Activated naive CD4-positive, alpha-beta T cell treated with anti-CD3 and anti-CD28 coated beads, Interleukin-2, amount 10 ng/mL, durations not matched to agents 7 days and 5 days (primary cell): ENCODE measurements at places on chromosomes 7 and 10.

DNA sequence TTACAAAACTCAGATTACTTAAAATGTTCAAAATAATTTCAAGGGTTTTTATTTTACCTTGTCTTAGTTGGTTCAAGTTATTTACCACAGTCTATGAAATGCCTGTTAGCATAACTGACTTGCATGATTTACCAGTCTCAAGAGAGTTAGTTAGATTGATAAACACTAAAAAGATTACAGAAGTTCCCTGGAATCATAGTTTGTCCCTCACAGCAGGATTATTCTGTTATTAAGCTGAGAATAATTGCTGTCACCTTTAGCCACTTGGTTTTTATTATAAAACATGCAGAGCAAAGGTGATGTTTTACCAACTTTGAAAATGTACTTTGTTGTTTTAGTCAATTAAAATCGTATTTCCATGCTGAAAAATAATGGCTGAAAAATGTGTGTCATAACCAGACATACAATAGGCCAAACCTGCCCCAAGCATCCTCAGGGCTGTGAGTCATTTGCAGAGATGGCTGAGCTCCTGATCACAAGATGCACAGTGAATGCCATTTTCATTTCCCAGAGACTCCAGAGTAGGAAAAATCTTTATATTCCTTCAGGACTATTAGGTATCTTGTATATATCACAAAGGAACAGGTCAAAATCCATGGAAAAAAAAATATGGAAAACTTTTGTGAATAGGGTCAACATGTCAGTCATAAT, 87.8 kb upstream of the DKK1 start:
- DNase-seq: no peak

- DNase-seq: no peak
Measured at GRCh38 chr7:32591938-32592337, 96.6 kb downstream of the AVL9 start.

GRCh38 chr7:158931804-158932298, 75.5 kb downstream of the DYNC2I1 start:
- no peak for DNase-seq

DNA sequence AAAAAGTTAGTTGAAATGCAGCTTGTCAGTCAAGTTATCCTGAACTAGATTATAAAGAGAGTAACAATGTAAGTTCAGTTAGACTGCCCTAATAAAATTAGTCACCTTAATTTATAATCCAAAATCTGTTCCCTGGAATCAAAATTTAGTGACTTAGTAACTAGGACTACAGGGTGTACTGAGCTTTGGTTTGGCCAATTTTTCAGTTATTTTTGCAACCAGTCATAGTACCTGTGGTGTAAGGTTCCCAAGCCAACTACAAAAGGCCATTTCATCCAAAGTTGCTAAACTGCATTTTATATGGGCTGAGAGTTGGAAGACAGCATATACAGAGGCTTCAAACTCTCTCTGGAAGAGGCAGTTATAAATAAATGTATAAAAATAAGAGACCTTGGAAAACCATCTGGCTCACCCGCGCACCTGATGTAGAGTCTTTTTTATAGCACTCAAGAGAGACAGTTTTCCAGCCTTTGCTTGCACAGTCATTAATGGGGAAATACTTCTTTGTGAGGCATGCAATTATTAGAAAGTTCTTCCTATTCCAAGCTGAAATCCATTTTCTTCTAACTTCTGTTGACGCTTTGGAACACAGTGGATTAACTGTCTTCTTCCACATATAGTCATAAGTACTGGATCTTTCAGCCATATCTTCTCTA, 59.2 kb downstream of the PUS7 start:
- DNase-seq: no peak

GRCh38 chr7:151404216-151405011, 5.4 kb downstream of the WDR86 start:
- no peak for DNase-seq

DNA sequence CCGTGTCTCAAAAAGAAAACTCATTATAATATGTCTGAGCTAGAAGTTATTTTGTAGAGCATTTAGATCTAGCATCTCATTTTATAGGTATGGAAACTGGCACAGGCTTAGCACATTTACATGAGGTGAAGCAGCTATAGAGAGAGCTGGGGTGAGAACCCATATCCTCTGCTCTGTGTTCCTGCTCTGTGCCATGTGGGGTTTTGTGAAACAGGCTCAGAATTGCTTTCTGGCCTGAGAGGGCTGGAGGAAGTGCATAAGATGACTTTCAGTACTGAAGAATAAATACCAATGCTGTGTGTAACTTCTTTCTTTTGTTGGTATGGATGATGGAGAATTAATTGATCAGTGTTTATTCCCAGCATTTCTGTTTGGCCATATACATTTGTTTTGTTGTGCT, 159.1 kb downstream of the LRRC4 start:
- no peak for DNase-seq

- no peak for DNase-seq
Measured at GRCh38 chr10:90125456-90126255, 424.3 kb downstream of the KIF20B start.

GRCh38 chr7:107951896-107952295, 51.1 kb downstream of the LAMB1 start:
- no peak for DNase-seq

DNA sequence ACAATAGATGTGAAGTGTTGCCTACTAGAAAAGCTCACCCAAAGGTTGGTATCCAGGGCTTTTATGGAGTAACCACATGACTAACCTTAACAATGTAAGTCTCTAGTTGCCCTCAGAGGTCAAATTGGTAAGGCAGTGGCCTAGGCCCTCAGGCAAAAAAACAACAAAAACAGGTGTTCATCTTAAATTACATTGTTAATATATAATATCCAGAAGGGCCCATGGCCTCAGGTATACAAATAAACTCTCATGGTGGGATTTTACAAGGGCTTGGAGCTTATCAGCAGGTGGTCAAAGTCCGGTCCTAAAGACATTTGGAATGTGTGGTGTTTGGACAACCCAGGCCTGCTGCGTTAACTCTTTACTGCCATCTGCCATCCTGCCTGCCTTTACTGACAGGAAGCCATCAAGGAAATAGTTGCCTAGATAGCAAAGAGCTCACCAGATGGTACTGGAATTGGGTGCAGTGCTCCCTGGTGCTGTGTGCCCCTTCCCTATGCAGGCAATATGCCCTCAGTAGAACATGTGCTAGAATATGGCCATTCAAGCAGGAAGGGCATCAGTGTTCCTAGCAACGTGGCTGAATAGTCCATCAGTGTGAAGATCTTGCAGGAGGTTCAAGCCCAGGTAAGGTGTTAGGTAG, 36.2 kb downstream of the TOMM7 start:
- DNase-seq: no peak

- no peak for DNase-seq
Measured at GRCh38 chr10:73902351-73902750, 8.6 kb upstream of the PLAU start.

DNA sequence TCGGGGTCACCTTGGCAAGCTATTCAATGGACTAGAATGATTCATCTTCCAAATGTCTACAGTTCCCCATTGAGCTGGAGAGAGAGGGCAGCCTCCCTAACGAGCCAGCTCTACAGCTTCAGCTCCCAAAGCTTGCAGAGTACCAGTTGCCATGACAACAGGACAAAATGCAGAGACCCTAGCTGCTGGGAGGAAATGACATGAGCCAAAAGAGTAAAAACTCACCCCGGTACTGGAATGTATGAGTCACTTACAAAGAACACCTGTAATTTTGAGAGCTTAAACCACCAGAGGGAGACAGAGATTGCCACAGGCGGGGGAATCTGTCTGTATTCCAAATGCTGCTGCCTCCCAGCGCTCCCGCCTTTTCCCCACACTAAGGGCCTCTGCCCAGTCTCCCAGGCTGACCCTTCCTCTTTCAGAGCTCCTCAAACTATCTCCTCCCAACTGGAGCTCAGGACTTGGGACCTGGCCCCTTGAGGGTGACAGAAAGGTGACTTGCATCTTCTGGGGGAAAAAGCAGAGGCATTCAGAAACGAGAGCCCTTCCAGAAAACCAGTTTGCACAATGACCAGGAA, 95.5 kb downstream of the CUL2 start:
- peak; percentile 61 for DNase-seq

DNA sequence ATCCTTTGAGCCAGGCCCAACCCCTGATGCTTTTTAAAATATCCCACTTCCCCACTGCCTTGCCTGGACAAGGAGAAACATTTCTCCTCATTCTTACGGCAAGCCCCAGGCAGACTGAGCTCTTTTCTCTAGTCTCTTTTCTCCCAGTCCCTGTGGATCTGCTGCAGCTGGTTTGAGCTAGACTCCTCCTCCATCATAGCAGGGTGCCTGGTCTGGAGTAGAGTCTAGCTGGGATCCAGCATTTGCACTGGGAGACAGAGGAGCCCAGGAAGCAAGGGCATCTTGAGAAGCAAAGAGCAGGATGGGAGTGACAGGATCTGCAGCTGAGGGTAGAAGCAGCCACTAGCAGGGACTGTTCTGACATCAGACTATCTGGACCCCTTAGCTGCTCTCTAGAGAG, 562.3 kb upstream of the COBL start:
- DNase-seq: no peak

GRCh38 chr10:94485094-94485493, 60.5 kb upstream of the HELLS start:
- no peak for DNase-seq

GRCh38 chr7:128209229-128210035, 31.6 kb upstream of the LEP start:
- peak; percentile 74 for DNase-seq

DNA sequence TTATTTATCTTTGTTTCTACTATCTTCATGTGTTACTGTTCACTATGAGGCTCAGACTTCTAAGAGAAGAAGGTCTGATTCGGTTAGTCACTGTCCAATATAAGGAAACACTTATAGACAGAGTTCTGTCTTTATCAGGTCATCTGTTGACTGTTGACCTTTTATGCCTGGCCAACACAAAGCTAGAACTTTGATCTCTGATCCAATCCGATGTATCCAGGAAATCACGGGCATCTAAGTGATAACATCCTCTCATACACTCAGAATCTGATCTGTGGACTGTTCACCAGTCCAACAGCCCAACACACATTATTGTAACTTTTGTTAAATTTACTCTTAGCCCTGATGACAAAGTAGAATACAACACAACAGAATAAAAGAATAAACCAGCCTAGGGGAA, 114.6 kb downstream of the SRI start:
- DNase-seq: no peak

DNA sequence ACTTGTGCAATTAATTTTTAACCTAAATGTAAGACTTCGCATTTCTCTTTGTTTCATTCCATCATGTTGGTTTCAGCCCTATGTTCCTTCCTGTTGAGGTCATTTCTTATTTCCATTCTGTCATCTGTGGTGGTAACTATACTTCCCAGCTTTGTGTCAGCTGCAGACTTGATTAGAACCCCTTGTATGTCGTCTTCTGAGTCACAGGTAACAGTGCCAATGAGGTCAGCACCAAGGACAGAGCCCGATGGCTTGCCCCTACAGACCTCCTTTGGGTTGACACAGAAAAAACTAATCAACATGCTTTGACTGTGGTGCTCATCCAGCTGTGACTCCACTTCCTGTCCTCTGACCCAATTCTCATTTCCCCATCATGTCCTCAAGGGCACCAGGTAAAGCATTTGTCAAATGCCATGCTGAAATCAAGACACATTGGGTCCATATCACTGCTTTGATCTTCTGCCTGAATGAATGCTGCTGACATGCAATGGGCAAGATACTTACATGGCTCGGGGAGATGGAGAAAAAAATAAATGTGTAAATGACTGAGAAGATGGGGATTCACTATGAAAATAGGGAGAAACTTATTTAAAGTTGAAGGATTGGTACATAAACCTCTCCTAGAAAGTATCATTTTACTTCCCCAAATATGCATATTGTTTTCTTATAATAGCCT, 25.6 kb upstream of the CRTAC1 start:
- DNase-seq: peak; percentile 54

GRCh38 chr10:130036296-130037065, 72.4 kb upstream of the EBF3 start:
- no peak for DNase-seq

DNA sequence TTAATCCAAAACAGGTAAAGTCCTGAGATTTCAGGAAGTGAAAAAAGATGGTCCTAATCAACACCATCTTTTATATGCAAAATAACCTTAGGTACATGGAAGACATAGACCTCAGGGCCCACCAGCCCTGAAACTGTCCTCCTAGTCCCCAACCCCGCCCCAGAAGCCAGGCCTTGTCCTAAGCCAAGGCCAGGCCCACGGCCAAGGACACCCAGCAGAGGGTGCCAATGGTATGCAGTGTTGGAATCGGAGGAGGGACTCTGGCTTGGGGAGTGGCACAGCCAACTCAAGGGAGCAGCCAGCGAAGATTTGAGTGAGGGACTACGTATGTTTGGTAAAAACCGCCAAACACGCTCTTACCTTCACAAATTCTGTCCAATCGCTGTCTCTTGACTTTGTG, 96.7 kb downstream of the ZRANB1 start:
- DNase-seq: no peak

DNA sequence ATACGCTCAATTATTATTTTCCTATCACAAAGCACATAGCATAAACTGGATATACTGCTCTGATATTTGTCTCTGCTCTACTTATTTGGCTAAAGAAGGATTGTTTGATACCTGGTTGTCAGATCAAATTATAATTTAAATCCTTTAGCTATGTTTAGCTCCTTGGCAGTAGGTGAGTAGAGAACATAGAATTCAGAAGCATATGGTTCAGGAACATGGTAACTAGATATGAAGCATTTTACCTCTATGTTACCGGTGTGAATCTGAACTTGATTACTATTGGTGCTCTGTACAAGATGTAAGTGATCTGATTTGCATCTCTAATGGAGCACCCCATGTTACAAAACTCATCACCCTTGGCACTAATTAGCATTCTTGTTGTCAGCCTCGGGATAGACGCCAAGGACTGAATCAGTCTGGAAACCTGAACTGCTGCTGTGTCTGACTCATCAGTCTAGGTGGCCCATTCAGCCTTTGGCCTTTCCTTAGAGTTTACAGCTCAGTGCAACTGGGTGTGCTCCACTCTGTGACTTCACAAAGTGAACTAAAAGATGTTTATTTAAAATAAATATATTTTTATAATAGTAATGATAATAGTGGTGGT, 12.3 kb upstream of the MYPN start:
- DNase-seq: no peak

- DNase-seq: peak; percentile 51
Measured at GRCh38 chr10:73591935-73592699, 975 bp upstream of the USP54 start.
